ENCODE measurements at places on chromosomes 7 and 10. TPM values are rescaled to one million over a fixed set of nuclear protein-coding genes. Genes with fewer than 3 reads are reported as not detected.

GRCh38 chr10:72297281-72297804 is 23.6 kb downstream of the DDIT4 start:
- H3K4me1 ChIP-seq, result peaks cover 6% of the 10 kb centered on the region
- no peak overlapping the region for H3K27ac ChIP-seq
- no peaks in the 10 kb centered on the region for H3K27me3 ChIP-seq
- H3K36me3 ChIP-seq, result no peaks in the 10 kb centered on the region

DNA sequence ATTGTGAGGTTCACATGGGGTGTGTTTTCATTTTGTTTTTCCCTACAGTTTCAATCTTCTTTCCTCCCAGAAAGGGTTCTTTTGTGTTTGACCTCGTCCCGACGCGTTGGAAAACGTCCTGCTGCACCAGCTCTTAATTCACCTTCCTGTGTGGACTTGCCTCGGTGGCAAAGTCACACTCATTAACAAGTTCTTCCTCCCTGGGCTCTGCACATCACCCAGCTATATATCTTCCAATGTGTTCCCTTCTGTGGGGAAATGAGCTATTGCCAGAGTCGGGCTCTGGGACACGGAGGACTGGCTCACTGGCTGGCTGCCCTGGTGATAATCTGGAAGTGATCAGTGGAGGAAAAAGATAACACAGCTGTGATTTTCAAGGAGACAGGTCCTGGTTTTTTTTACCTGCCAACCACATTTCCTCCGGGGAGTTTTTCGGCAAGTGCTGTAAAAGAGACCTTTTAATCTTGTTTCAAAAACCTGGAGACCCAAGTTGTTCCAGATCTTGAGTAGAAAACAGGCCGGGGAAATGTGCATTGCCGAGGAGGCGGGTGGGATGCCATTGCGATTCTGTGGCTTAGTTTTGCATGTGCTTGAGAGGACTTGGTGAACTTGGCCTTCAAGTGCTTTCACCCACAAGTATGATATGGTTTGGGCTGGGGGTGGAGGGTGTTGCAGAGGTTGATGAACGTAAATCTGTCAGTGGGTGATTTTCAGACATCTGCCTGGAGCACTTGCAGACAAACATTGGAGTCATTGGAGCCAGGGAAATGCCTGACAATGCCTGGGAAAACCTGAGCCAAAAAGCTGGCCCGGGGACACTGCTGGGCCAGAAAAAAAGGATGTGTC is 96.5 kb upstream of the CREB5 start:
- no peaks in the 10 kb centered on the region for H3K27me3 ChIP-seq
- no peak overlapping the region for H3K27ac ChIP-seq
- H3K36me3 ChIP-seq, result no peaks in the 10 kb centered on the region
- DNase-seq, result no peak
- H3K4me1 ChIP-seq, result no peaks in the 10 kb centered on the region

- no peaks in the 10 kb centered on the region for H3K36me3 ChIP-seq
- H3K27me3 ChIP-seq, result no peaks in the 10 kb centered on the region
- H3K4me1 ChIP-seq, result peaks cover 29% of the 10 kb centered on the region
- H3K4me3 ChIP-seq, result no peak overlapping the region
- no peak overlapping the region for H3K27ac ChIP-seq
- no peak for DNase-seq
Measured at GRCh38 chr10:70666960-70667798, 5.1 kb upstream of the ADAMTS14 start.

- H3K27ac ChIP-seq, result no peak overlapping the region
- H3K36me3 ChIP-seq, result no peaks in the 10 kb centered on the region
- DNase-seq, result no peak
- no peaks in the 10 kb centered on the region for H3K27me3 ChIP-seq
- no peak overlapping the region for H3K4me3 ChIP-seq
Measured at GRCh38 chr7:21318916-21319270, 109.0 kb upstream of the SP4 start.

Gene ZNF680
- total RNA-seq, result 34.1 TPM

Gene ACBD7
- 8.9 TPM for total RNA-seq

Gene PTN
- total RNA-seq, result 0.23 TPM

Gene AEBP1
- 17.8 TPM for total RNA-seq
